ENCODE measurements at places on chromosomes 16 and 17.

- DNase-seq = no peak
Observed at GRCh38 chr17:79865351-79866210, 26.3 kb upstream of the CBX4 start.

- no peak for DNase-seq
Observed at GRCh38 chr16:2777903-2778629, 986 bp upstream of the ELOB start.

GRCh38 chr16:65845466-65846209, 520.9 kb upstream of the CDH5 start:
- DNase-seq = no peak

DNA sequence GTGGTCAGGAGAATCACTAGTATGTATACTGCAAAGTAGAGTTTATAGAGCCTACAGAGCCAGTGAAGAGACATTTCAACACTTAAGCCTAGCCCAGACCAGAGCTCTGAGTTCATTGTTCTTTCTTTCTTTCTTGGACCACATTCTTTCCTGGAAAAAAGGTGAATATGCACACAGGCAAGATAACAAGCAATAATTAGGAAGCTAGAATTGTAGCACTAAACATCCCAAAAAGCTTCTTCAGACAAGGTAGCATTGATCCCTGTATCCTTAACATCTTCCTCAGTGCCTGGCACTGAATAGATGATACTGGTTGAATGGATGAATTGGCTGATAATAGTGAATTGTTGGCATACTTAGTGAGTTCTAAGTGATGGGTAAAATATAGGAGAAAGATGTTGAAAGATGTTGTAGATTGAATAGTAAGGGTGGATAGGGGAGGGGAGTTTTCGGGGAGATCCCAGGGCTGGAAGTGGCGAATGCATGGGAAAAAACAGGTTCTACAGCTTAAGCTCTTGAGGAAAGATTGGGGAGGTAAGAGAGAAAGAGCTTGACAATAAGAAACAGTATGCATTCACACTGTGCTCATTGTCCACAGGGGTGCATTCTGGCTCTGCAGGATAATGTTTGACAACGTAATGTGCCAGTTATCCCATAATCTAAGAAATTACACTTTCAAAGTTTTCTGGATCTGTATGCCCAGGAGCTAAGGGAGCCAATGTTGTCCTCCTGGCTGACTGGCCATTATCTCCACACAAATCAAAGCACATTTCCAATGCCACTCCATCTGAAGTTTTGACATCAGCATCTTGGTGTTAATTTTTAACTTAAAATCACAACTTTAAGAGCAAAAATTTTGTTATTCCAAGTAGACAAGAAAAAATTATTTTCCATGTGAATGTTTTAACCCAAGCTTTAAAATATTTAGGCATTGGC, 35.6 kb downstream of the TUBD1 start:
- DNase-seq = no peak

- DNase-seq = no peak
Observed at GRCh38 chr16:2810651-2811050, 6.4 kb upstream of the PRSS21 start.

DNA sequence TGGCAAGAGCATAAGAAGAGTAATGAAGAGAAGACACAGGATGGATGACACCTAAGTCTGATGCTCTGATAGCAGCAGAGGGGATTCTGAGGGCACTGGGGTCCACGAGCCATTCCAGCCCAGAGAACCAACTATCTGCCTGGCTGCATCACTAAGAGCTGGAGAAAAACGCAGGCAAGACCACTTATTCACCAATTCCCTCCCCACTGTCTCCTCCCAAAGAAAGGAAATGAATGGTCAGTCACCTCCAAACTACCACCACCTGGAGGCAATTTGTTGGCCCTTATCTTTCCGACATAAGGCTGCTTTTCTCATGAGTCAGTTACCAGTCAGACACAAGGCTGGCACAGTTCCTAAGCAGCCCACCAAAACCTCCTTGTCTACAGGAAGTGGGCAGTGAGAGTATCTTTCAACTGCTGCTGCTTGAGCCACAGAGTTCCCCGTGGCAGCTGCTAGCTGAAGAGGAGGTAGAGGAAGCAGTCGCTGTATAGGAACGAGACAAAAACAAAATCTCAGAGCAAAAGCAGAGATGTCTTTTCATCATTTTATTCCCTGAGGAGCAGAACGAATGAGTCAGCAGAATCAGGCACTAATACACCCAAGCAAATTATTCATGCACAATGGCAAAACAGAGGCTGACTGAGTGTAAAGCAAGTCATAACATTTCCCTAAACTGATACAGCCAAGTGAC, 111.1 kb downstream of the SMG6 start:
- no peak for DNase-seq

- no peak for DNase-seq
Observed at GRCh38 chr16:1538804-1539520, 5.5 kb downstream of the TMEM204 start.

GRCh38 chr16:66605979-66606751, 1.7 kb downstream of the CMTM3 start:
- DNase-seq = no peak

- DNase-seq = peak; percentile 87
Observed at GRCh38 chr16:11257131-11257938, 1.3 kb upstream of the SOCS1 start.
